ENCODE measurements at places on chromosomes 1 and 21.

GRCh38 chr1:109114342-109114674 is 393 bp downstream of the ELAPOR1 start:
- DNase-seq, result no peak

DNA sequence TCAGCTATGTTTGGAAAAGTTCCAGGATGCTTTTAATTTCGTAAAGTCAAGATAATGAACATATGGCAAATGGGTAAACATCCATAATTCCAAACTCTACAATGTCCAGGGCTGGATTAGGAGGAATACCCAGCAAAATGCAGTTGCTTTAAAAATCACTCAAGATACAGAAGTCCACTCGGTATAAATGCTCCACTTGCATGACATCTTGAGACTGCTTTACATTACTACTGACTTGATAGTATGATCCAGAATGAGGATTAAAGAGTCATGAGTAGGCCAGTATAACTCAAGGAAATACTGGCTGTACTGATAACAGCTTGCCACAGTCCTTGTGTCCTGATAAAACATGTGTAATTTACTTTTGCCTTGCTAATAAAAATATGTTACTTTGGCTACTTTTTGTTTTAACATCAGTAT is 58.3 kb upstream of the ANGPTL3 start:
- no peak for DNase-seq

DNA sequence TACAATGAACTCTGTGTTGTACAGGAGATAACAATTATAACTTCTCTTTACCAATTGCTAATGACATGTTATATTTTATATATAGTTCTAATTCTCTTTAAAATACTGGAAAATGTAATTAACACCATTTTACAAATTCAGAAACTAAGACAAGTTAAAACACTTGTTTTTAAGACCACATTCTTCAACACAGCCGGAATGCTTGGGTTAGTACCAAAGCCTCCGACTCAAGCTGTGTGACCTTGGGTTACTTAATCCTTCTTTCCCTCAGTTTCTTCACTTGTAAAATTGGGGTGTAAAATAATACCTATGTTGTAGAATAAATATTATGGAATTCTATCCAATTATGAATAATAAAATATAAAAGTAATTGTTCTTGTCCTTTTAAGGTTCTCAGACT is 378.7 kb downstream of the USH2A start:
- DNase-seq, result no peak

- no peak for DNase-seq
Measured at GRCh38 chr1:90716243-90716551, 905 bp downstream of the BARHL2 start.

DNA sequence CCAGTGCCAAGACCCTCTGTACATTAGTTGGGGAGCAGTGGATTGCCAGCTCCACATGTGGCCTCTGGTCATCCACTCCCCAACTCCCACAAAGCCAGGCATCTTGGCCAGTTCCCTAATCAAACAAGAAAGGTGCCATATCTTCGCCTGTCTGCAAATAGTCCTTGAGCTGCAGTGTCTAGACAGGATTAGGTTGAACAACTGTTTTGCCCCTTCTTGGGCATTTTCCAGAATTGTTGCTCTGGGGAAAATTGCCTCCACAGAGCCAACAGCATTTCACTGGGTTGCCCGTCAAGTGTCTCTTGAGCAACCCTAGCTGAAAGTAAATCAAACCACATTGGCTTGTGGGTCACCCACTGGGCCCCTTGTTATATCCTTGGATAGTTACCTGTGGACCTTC is 109.3 kb downstream of the GDAP2 start:
- DNase-seq, result no peak

DNA sequence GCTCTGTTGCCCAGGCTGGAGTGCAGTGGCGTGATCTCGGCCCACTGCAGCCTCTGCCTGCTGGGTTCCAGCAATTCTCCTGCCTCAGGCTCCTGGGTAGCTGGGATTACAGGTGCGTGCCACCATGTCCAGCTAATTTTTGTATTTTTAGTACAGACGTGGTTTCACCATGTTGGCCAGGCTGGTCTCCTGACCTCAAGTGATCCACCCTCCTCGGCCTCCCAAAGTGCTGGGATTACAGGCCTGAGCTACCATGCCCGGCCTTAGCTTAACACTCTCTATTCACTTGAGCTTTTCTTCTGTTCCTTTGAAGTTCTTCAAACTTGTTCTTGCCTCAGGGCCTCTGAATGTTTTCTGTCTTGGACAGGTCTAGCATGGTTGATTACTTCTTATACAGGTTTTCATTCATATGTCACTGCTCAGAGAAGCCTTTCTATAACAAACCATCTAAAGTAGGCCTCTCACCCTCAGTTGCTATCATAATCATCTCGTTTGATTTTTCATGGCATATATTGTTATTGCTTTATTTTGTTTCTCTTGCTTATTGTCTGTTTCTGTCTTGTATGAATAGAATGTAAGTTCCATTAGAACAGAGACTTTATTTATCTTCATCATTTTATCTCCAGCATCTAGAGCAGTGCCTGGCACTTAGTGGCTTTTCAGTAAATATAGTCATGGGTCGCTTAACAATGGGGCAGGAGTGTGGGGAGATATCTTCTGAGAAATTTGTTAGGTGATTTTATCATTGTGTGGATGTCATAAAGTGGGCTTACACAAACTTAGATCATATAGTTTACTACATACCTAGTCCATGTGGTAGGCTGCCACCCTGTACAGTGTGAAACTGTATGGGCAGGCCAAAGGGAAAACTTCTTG is 12.1 kb downstream of the OSBPL9 start:
- no peak for DNase-seq

- no peak for DNase-seq
Measured at GRCh38 chr21:14522736-14523135, 23.4 kb downstream of the SAMSN1 start.

DNA sequence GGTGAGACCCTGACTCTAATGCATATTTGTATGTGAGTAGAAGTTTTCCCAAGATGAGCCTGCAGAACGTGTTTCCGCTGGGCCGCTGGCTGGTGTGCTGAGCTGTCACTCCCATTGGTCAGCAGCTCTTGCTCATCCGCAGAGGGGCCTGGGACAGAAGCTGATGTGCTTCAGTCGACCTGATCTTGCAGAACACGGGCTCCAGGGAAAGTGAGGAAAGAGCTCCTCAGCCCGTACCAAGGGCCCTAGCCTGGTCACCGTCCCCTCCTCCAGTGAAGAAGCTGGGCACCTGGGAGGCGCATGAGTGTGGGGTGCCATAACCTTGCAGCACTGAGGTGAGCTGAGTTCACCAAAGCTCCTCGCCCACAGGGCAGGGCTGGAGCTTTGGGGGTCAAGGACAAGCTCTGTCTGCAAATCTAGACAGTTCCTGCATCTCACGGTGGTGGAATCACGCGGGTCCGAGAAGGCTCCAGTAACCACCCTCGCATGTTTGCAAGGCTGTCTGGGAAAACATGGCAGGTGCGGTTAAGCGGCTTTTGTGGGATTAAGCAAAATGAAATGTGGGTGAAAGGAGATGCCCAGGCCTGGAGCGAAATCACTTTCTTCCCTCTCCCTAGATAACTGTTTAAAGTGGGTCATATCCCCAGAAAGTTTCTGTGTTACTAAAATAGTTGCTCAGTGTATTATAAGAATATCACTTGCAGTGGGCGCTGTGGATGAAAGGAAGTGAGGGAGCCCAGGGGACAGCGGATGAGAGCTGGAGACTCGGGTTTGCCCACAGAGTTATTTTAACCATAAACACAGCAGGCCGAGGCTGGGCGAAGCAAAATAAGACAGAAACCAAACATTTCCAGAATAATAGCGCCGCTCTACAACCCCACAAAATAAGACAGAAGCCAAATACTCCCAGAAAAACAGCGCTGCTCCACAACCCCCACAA is 33.1 kb upstream of the LRRC3 start:
- no peak for DNase-seq

- DNase-seq, result no peak
Measured at GRCh38 chr1:78322928-78323680, 167.7 kb upstream of the PTGFR start.

GRCh38 chr1:117143172-117143571 is 21.6 kb upstream of the TRIM45 start:
- DNase-seq, result no peak

DNA sequence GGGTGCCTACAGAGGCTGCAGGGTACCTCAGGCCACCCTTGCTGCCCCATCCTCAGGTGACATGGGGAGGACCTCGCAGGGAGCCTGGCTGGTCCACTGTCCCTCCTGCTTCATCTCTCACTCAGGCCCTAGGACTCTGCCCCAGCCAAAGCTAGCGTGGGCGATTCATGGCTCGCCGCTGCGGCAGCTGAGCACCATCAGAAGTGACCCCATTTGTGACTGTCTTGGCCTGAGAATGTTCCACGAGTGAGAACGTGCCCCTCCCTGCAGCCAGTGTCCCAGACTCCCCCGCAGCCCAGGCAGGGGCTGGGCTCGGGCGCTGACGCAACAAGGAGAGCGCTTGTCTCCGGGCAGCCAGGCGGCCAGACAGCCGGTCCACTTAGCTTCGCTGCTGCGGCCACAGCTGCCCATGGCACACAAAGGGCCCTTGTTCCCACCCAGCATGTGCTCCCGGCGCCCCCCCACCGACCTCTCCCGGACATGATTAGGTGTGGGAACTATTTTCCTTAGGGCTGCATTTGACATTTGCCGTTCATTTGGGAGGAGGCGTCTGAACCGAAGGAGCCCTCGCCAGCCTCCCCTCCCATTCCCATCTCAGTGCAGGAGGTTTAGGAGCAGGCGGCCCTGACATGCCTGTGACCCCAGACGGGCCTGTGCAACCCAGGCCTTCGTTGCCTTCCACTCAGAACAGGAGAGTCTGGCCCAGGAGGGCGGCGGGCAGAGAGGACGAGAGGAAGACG is 19.3 kb upstream of the POFUT2 start:
- no peak for DNase-seq

GRCh38 chr1:208108646-208109330 is 135.4 kb downstream of the PLXNA2 start:
- DNase-seq, result no peak

- DNase-seq, result no peak
Measured at GRCh38 chr1:233614743-233615521, 1.0 kb downstream of the KCNK1 start.

DNA sequence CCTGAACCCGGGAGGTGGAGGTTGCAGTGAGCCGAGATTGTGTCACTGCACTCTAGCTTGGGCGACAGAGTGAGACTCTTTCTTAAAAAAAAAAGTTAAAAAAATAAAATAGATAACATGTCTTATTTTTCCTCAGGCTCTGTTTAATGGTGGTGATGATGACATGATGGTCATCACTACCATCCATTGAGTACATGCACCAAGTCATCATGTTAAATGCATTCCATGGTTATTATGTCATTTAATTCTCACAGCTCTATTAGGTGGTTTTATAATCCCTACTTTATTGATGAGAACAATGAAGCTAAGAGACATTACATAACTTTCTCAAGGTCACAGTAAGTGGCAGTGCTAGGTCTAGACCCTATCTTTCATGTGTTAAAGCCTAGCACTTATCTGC is 34.4 kb upstream of the MAB21L3 start:
- no peak for DNase-seq

DNA sequence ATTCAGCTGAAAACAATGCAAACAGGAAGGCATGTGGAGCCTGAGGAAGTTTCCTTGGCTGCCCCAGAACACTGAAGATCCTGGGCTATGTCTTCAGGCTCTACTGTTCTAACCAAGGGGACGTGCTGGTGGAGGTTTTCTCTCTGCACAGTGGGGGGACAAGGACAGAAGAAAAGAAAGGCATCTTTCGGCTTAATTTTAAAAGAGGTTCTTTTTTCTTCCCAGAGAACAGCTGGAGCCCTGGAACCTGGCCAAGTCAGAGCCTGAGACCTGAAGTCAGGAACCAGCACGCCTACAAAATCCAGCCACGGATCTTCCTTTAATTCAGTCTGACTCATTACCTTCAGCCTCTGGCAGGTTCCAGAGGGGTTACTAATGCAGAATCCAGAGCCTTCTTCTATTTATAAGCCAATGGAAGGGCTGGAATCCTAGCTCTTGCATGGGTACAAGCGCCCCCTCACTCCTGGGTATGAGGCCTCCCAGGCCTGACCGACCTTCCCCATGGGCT is 19.8 kb downstream of the CTNNBIP1 start:
- DNase-seq, result no peak

DNA sequence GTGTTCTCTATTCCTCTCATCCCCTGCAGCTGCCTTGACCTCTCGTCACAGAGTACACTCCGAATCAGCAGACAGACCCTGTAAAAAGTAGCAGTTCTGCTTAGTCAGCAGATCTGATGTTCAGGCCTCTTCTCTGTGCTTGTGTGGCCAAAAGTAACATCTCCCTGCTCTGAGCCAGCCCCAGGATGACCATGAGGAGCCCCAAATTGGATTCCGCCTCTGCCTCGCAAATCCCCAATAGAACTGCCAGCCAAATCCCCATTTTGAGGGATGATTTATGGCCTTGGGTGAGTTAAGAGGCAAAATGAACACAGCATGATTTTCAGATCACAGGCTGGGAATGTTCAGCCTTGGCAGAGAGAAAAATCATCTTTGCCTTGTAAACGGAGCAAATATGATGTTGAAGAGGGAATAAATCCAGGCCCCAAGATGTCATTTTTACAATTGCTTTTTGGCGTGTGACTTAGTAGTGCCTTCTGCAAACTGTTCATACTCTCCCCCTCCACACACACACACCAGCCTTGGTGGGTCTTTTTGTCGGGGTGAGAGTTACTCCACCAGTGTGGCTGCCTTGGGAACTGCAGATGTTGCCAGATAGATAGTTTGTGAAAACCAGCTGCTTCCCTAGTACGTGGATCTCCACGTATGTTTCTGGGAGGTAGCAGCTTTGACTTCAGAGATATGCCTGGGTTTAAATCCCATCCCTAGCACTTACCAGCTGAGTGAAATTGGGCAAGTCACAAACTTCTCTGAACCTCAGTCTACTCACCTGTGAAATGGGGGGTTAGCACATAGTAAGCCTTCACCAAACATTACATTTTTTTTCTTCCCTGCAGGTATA is 77.8 kb downstream of the MAN1C1 start:
- DNase-seq, result no peak

- DNase-seq, result no peak
Measured at GRCh38 chr1:150053926-150054325, 13.7 kb upstream of the VPS45 start.

- DNase-seq, result no peak
Measured at GRCh38 chr1:15902882-15903281, 55.4 kb downstream of the SPEN start.

DNA sequence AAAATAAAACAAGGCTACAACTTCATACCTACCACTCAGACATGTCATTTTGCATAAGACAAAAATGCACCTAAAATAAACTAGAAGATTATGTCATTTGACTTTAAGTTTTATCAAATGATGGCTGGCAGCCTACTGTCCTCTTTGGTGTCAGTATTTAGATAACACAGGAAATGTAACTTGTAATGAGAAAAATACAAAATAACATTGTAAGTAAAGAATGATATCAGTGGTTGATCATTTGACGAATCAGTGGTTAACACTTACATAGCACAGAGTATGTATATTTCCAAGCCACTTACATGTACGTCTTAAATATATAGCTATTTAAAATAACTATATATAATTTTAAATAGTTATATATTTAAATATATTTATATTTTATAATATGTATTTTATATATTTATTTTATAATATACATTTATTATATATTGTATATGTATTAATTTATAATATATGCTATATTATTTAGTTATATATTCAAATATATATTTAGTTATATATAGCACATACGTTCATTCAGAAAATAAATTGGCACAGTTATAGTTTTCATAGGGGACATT is 44.1 kb downstream of the ZNF678 start:
- no peak for DNase-seq

GRCh38 chr1:40628903-40629292 is 36.6 kb downstream of the RIMS3 start:
- no peak for DNase-seq

Measured in stimulated activated CD4-positive, alpha-beta T cell treated with anti-CD3 and anti-CD28 coated beads, Interleukin-1b, Interleukin-23, amount 100 ng/mL, for 24 hours (primary cell).